ENCODE measurements at places on chromosomes 7 and 10.

DNA sequence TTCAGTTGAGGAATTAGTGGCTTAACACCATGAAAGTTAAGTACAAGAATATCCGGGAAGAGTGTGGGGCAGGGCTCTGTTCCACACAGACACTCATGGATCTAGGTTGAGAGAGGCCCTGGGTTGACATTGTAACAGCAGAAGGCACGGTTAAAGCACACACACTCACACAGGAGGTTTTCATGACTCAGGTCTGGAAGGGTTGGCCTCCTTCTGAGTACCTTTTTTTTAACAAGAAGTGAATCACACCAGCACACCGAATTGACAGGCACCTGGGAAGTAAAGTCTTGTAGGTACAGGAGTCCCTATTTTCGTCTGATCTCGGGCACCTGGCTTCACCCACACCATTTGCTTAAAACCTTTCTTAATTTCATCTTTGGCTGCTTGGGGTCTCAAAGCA is 509.4 kb upstream of the ADARB2 start:
- DNase-seq, result no peak

DNA sequence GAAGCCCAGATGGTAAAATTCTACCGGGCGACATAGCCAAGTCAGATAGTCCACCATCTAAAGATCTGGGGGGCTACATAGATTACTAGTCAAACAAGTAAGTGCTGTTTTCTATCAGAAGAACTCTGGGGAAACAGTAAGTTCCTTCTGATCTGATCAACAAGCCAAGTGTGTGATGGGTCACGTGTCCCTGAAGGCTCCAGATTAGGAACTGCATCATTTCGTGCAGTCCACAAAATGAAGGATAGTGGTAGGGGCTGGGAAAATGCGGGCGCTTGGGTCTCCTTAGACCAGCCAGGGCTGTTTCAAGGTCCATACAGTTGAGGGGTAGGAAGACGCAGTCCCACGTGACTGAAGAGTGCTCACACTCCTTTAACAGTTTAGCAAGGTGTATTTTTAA is 1.8 kb upstream of the CHN2 start:
- no peak for DNase-seq

DNA sequence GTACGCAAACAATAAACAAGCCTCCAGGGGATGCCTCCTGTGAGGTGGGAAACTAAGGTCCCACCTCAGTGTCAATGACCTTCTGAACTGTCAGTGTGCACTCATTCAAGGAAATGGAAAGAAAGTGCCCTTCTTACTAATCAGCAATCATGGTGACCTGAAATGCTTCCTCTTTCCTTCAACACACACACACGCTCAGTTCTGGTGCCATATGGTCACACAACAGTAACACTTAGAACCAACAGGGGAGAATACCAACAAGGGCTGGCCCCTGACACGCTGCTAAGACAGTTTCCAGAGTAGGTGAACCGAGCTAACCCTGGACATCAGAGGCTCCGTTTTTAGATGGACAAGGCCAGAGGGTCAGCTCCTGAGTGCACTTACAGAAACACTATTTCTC is 42.1 kb upstream of the EFCAB10 start:
- no peak for DNase-seq

GRCh38 chr7:139177696-139178095 is 53.3 kb upstream of the UBN2 start:
- no peak for DNase-seq

DNA sequence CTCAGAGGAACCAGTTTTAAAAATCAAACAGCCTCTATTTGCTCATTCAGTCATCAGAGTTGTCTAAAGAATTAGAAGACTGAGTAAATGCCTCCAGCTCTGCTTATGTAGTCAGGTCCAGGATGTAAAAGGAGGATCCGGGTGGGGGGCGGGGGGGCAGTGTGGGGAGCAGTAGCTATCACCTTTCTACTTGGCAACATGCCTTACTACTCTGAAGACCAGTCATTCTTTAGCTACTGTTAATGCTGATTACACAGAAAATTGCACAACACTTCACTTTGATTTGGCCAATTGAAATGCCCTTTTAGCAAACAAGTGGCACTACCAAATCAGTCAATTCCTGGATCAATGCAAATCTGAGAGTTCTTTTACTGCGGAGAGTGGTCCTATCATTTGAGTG is 164.2 kb downstream of the NXPH1 start:
- no peak for DNase-seq

DNA sequence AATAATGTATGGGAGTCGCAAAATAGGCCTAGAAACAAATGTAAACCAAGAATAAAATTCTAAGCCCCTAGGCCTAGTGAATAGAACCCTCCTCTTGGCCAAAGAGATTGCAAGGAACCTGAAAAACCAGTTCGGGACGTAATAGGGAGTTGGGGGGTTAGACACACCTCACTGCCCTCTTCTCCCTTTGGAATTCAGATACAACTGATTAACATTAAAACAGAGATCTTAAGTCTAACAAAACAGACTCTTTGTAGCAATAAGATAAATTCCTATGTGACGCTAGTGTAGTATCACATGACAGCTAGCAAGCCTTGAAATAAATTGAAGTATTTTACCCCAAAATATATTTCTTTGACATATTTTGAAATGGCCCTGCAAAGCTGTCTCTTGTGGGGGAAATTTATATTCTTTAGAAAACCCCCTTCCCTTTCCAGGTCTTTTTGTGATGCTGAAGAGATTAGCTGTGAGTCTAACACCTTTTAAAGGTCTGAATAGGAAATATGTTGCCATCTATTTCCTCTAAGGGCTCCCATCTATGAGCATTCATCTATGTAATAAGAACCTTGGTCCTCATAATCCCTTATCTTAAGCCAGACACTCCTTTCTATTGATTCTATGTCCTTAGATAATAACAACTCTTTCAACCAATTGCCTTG is 623.4 kb upstream of the NRG3 start:
- no peak for DNase-seq

GRCh38 chr10:11255796-11256444 is 238.2 kb downstream of the CELF2 start:
- DNase-seq, result no peak

- no peak for DNase-seq
Observed at GRCh38 chr7:157018997-157019608, 8.6 kb upstream of the MNX1 start.

- DNase-seq, result no peak
Observed at GRCh38 chr10:99328579-99329303, 415 bp upstream of the CNNM1 start.

GRCh38 chr10:22042557-22043326 is 39.2 kb upstream of the DNAJC1 start:
- no peak for DNase-seq

- no peak for DNase-seq
Observed at GRCh38 chr10:110737886-110738634, 93.9 kb downstream of the RBM20 start.

DNA sequence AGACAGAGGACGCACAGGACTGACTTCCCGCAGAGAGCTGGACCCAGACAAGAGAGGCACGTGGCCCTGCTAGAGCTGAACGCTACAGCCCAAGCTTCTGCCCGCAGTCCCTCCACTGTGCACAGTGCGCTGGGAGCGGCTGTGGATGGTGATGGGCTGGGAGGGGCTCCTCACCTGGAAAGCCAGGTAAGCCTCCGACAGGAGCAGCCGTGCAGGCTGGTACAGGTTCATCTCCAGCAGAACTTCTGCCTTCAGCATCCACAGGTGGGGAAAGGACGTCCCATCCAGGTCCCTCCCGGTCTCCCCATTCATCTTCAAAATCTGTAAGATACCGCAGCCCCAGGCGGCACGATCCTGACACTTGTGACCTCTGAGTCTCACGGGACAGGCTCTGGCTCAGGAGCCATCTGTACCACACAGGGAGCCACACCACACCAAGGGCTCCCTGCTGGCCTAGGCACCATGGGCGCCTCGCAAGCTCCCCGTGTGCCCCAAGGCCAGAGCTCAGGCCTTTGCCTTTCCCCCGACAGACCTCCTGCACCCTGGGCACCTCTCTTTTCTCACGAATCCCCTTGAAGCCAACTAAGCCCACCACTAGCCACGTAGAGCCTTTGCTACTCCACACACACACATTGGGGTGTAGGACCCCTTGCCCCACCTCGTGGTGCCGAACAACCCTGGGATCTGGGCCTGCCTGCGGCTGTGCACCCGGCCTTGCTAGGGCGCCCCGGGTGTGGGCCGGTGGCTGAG is 76.3 kb downstream of the CFAP46 start:
- DNase-seq, result no peak

- no peak for DNase-seq
Observed at GRCh38 chr7:133556048-133556447, 303.2 kb downstream of the EXOC4 start.

GRCh38 chr7:71497256-71497946 is 365.5 kb downstream of the GALNT17 start:
- no peak for DNase-seq

DNA sequence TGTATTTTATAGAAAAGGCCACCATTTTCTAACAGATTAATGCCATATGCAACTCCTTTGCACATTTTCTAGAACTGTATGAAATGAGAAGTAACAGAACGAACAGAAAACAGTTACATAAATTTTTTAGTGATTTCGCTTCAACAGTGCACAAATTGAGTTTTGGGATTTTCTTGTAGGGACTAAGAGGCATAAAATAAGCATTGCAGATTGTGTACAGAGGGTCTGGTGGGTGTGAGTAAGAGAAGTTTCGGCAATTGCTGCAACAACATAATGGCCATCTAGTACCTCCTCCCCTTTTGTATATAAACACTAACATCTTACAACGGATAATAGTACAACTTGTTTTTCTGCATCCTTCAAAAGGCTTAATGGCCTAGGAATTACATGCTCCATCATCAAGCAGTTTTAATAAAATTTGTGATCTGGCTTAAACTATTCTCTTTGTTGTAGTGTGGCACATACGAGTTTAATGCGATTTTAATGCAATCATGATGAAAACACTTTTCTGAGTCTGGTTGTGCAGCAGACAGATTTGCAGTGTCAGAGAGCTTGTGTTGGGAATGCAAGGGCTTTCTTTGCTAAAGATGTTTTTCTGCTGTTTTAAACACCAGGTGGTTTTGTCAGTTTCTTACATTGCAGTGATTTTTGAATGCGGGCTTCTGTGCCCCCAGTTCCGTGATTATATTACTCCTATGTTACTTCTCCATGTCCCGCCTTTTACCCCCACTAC is 2.9 kb downstream of the GLCCI1 start:
- DNase-seq, result peak; percentile 41

DNA sequence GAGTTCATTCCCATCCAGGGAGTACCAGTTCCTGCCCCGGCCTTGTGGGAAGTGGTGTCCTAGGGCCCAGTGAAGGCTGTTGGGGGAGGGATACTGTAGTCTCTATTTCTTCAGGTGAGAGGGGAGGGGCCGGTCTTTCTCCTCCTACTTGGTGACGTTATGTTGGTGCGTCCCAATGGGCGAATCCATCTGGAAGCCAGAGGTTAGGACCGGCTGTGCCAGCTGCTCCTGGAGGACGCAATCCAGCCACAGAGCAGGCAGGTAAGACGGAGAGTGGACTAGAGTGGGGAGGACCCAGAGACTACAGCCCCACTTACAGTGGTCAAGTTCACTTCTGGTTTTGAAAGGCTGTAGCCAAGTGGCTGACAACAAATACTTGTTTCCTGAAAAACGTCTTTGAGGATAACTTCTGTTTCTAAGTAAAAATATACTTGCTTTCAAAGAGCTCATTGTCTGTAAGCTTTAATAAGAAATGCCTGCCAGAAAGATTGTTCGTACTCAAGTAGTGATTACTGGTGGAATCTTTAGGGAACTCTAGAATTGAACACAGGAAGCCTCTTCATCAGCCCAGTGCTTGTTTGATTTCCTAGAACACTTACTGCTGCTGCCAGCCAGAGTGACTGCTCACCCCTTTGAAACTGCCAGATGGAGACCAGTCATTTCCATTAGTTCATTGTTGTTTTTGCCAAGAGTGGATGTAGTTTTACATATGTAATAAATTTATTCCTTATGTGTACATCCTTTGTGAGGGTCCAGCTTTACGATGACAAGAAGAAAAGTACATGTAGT is 25.4 kb downstream of the RBM33 start:
- no peak for DNase-seq

DNA sequence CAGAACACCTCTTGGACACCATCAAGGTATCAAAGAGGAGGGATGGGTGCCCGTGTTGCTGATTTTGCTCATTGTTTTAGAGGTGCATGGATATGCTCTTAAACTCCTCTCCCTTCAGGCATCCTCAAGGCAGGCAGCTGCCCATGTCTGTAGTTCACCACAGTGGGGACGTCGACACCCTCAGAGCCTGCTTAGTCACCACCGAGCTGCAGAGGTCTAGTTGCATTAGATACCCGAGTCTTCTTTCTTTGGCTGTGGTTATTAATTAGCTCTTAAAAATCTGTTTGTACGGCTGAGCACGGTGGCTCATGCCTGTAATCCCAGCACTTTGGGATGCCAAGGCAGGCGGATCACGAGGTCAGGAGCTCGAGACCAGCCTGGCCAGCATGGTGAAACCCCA is 24.7 kb upstream of the TSPAN13 start:
- no peak for DNase-seq

DNA sequence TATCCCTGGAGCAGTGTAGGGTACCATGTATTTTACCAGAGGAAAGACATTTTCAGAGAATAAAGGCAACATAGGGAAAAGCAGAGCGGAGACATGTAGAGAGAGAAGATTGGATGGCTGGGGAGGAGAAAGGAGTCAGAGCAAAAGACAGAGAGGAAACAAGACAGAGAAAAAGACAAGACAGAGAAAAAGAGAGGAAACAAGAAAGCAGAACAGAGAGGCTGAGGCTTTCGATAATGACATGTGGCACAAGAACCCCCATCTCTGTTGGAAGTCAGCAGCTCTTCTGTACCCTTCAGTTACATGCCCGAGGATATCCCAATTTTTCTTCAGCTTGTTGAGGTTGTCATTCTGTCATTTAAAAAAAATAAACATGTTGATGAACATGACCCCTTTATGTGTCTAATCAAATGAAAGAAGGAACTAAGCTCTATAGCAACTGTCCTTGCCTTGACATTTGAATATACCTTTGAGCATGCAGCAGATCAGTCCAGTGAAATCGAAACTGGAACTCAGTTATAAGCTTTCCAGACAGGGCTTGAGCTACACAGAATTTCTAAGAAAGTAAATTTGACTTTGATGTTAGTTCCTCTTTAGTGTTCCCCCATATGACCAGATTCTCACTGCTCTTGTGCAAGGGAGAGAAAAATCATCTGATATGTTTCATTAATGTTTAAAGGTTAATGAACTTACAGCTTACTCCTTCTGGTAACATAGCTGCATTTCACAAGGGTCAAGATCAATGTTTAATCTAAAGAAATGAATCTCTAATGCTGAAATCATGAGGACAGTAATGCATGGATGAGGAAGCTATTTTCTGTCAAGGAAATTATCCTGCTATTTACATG is 75.1 kb upstream of the SP4 start:
- no peak for DNase-seq

- DNase-seq, result no peak
Observed at GRCh38 chr7:50349399-50349798, 44.9 kb downstream of the IKZF1 start.

DNA sequence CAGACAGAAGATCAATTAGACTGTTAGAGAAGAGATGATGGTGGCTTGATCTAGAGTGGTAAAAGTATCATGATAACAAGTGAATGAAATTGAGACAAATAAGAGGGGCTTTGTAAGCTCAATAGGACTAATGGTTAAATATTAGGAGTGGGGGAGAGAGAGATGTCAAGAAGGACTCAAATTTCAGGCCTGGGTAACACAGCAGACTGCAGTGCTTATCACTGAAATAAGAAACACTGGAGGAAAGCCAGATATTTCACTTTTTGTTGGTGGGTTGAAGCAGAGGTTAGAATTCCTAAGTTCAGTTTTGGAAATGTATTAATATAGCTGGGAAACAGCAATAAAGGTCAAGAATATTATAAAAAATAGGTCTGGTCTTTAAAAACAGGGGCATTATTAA is 74.6 kb downstream of the ORC5 start:
- DNase-seq, result no peak

Data from NCI-H82 (cell line).